ENCODE measurements at places on chromosomes 5 and 9.

DNA sequence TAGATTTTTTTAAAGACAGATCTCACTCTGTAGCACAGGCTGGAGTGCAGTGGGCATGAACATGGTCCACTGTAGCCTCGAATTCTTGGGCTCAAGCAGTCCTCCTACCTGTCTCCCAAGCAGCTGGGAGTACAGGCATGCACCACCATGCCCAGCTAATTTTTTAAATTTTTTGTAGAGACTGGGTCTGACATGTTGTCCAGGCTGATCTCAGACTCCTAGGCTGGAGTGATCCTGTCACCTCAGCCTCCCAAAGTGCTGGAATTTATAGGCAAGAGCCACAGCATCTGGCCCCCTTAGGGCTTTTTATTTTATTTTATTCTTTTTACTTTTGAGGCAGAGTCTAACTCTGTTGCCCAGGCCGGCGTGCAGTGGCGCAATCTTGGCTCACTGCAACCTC, 56.4 kb downstream of the NSD1 start:
- DNase-seq = no peak

DNA sequence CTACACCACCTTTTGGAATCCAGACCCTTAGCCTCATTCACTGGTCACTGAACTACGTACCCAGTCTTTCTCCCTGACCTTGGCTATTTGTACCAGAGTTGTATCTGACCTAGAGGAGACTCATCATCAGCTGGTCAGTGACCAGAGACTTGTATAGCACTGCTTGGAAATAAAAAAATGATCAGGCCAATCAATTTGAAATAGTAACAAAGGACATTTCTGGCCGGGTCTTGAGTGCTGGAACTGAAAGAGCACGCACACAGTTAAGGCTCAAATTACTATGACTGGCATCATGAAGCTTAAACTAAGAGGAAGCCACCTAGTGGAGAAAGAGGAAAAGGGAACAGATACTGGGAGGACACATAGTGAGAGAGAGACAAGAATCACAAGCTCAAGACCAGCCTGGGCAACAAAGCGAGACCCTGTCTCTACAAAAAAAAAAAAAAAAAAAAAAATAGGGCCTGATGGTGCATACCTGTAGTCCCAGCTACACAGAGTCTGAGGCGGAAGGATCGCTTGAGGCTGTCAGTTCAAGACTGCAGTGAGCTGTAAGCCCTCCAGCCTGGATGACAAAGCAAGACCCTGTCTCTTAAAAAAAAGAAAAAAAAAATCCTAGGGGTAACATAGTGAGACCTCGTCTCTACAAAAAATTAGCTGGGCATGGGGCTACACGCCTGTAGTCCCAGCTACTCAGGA, 12.8 kb upstream of the SRP19 start:
- peak; percentile 19 for DNase-seq

DNA sequence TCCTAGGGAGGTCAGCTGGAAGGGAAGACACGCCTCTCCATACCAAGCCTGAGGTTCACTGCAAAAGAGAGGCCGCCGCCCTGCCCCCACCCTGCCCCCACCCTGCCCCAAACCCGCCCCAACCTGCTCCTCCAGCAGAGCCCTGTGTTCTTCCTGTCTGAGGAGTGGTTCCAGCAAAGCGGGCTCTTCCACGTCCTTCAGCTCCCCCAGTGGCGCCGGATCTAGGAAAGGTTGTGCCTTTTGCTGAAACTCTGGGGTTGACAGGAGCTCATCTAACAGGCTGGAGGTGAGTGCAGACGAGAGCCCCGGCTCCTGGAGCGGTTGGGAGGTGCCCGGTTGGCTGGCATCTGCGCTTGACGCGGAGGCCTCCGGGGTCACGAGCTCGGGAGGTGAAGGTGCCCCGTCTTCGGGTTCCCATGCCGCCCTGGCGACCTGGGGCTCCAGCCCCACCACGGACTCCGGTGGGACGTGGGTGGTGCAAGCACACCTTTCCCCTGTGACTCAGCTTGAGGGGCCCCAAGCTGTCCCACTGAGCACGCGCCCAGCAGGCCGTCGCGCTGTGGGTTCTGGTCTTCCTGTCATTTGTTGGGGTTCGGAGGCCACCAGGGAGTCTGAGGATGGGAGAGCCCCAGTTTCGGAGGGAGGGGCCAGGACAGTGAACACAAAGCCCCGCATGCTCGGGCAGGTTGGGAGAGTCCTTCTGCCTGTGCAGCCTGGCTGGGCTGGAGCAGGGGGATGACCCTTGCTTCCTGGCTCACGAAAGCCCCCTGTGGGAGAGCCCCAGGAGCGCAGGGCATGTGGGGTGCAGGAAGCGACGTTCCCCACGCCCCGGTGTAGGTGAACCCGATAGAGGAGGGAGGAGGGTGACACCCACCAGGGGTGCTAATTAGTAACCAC, 1467.1 kb downstream of the FOXD4L5 start:
- DNase-seq = no peak

GRCh38 chr5:127010362-127010761, 20.0 kb downstream of the MARCHF3 start:
- DNase-seq = no peak

DNA sequence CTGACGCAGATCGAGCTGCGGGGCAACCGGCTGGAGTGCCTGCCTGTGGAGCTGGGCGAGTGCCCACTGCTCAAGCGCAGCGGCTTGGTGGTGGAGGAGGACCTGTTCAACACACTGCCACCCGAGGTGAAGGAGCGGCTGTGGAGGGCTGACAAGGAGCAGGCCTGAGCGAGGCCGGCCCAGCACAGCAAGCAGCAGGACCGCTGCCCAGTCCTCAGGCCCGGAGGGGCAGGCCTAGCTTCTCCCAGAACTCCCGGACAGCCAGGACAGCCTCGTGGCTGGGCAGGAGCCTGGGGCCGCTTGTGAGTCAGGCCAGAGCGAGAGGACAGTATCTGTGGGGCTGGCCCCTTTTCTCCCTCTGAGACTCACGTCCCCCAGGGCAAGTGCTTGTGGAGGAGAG, 4.6 kb upstream of the PHYHD1 start:
- DNase-seq = no peak

DNA sequence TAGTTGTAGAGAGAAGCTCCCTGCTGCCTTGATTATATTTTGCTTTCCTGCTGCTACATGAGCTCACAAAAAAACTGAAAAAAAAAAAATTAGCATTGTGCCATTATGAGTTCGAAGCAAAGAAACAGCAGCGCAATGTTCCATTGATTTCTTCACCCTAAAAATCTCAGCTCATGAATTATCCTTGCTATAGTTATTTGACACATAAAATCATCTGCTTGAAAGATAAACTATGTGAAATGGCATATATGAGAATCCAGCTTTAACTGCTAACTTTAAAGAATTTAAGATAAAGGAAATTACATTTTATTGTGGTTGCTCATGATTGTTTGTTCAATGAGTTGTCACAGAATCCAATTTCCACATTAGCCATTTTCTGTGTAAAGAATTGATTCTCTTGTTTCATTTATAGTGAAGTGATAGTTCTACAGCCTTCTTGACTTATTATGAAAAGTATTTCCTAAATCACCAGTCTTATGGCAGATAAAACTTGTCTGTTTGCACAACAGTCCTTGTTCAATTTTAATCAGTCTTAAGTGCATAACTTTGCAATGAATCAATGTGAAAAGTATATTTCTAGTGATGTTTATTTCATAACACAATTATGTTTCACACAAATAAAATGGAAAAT, 1275.0 kb upstream of the CDH9 start:
- DNase-seq = no peak

DNA sequence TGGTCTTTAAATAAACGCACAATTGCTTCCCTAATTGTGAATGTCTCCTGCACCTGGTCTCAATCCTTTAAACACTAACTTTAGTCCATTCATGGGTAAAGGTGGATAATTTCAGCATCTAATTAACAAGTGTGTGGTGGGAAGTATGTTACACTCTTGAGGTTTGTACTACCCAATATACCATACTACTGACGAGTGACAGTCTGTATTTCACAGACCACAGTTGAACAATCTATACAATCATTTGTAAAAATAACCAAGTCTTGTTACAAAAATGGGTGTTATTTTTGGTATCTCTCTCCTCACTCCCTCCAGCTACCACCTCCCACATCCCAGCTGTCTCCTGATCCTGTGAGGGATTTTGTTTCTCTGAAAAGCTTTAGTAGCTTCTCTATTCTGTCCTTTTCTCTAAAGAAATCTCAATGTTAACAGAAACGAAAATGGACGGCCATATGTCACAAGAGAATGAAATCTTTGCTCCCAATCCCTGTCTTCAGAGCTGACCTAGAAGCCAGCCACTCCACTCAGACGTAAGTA, 62.3 kb upstream of the ZNF366 start:
- no peak for DNase-seq

DNA sequence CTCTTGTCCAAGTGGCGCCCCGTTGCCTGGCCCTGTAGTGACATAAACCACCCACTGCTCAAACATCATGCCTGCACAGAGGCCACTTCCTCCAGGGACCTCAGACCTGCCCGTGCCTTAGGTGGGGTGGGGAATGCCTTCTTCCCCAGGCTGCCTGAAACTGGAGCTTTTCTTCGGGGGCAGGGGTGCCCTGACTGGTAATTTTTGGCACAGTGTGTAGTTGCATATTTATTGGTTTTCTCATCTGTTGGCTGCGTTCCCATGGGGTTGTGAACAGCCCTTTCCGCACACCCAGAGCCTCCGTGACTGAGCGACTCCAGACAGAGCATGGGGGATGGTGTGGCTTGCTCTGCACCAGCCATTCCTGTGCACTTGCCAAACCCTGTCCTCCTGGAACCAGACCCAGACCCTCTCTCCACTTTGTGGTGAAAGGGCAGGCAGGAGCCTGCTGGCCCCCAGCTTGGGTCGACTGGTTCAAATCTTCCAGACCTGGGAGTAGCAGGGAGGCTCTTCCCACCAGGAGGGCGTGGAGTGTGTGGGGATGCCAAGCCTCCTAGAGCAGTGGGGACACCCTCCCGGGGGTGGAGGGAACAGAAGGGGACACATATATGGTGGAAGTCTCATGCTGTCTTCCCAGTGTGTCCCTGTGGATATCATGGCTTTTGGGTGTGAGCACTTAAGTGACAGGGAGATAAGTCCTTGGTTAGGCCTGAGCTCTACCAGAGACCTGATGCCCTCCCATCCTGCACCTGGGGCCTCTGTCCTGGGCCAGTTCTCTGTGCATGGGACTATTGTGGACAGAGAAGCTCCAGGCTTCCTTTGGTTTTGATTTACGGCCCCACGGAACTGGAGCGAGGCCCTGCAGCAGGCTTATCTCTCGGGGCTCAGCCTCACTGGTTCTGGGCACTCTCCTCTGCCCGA, 39.6 kb downstream of the WNK2 start:
- DNase-seq = peak; percentile 92

GRCh38 chr5:91312698-91313097, 70.4 kb downstream of the ARRDC3 start:
- no peak for DNase-seq

DNA sequence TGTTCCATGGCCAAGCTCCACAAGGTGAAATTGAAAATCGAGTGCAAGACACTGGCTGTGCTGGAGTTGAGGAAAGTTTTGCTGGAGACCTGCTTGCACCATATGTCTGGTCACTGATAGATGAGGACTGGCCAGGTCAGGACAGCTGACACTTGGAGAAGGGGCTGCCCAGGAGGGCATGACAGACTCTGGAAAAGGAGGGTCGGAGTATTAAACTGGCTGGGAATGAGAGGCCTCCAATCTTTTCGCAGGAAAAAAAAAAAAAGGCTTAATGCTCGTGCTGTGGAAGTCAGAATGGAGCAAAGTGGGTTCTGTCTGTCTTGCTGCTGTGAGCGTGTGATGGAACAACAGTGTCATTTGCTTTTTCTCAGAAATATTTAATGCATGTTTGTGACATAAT, 5.5 kb downstream of the TENT4A start:
- no peak for DNase-seq

GRCh38 chr5:155106221-155106620, 92.7 kb downstream of the KIF4B start:
- DNase-seq = no peak

DNA sequence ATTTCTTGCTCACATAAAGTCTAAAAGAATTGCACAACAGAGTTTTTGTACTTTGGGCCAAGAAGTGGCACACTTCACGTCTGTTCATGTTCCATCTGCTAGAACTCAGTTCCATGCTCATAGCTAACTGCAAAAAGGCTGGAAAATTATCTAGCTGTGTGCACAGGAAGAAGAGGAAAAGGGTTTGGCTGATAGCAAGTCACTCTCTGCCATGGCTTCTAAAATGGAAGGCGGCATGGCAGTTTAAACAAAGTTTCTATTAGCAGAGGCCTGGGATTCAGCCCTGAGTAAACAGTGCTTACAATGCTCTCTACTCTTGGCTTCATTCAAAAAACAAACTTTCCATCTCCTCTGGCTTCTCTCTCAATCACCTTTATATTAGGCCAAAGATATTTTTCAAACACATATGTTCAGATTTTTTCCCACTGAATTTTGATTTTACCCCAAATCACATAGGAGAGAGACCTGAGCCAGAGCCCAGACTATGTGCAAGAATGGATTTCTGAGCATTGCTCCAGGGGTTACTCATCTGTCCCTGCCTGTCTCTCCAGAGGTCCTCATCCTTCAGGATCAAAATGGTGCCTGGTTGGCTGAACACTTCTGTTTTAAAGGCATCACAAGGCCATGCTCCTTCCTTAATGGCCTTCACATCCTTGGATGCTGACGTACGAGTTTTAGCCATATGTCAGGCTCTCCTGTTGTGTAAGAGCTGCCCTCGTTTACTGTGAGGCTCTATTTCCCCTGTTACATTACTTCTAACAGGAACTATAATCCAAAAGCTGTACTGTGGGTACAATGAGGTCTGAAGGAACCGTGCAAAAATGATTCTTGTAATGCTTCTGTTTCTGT, 226.6 kb downstream of the SAXO1 start:
- DNase-seq = no peak

- no peak for DNase-seq
Measured at GRCh38 chr9:30524311-30524710, 1860.1 kb upstream of the ACO1 start.

- no peak for DNase-seq
Measured at GRCh38 chr9:127945942-127946341, 8.3 kb upstream of the DPM2 start.

- no peak for DNase-seq
Measured at GRCh38 chr5:14463629-14464028, 118.0 kb upstream of the OTULINL start.

GRCh38 chr5:71810023-71810422, 90.9 kb downstream of the CARTPT start:
- DNase-seq = no peak

GRCh38 chr5:140611020-140611521, 21.9 kb downstream of the CD14 start:
- DNase-seq = no peak

DNA sequence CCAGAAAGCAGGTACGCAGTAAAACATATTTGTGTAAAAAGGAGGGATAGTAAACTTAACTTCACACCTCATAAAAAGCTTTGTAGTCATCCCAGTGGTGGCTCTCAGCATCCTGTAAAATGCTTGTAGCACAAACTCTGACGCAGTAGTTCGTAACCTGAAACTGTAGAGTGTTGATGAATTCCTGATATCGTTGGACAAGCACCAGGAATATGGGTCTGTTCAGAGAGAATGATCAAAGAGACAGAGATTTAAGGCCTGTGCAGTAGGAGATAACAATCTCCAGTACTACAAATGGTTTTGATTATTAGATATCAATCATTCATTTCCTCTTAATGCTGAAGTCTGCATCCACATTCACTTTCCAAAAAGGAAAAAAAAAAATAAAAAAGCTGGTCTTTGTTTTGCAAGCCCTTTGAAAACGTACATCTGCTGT, 148.5 kb downstream of the KIAA0825 start:
- DNase-seq = no peak

- DNase-seq = no peak
Measured at GRCh38 chr5:96714951-96715451, 52.8 kb downstream of the CAST start.
